Suprapubic skin (tissue), 4 donors: ENCODE measurements at places on chromosomes 2 and 18. TPM values are rescaled to one million over a fixed set of nuclear protein-coding genes. Genes with fewer than 3 reads are reported as not detected.

The INHBB gene
- total RNA-seq: 24.1 TPM

The GALR1 gene
- not detected for total RNA-seq

The SH3BP4 gene
- 82.6 TPM for total RNA-seq

The SNRPD1 gene
- 5.3 TPM for total RNA-seq

The ESPNL gene
- total RNA-seq: not detected

The TCF4 gene
- 80.9 TPM for total RNA-seq

The MC4R gene
- total RNA-seq: not detected

The SERPINB7 gene
- 152 TPM for total RNA-seq

The FMNL2 gene
- 15.8 TPM for total RNA-seq

DNA sequence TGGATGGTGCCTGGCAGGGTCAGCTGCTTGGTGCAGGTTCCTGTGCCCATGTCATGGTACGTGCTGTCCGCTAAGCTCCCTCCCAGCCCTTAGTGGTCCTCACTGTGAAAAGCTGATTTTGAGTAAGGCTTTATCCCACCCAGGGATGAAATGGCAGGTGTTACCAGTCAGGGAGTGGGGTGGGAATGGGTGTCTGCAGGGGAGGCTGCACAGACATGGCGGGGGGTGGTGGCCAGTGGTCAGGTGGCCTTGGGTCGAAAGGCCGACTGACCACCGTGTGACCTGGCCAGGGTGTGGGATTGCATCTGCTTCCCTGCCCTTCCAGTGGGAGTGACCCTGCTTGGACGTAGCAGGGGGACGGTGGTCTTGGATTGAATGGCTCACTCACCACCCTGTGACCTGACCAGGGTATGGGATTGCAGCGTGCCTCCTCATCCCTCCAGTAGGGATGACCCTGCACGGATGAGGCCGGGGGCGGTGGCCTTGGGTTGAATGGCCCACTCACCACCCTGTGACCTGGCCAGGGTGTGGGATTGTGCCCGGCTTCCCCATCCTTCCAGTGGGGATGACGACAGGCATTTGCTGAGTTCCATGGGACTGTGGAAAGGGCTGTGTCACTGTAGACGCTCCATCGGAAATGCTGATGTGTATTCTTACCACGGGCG is 29.8 kb downstream of the AGAP1 start:
- DNase-seq: no peak

DNA sequence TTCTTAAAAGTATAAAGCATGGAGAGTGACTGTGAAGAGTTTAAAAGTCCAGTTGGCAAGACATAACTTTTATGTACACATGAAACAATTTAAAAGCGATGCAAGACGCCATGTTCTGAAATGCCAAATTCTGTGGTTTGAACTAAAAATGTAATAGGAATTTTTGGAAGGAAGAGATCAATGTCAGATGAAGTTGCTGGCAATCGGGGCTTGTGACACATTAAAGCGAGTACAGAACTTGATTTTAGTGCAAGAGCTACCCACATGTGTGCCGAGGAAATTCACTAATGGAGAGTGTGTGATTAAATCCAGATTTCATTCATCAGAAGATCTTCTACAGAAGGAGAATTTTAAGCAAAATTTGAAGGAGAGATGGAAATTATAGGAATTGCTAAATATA is 220.2 kb upstream of the CCDC68 start:
- no peak for DNase-seq

DNA sequence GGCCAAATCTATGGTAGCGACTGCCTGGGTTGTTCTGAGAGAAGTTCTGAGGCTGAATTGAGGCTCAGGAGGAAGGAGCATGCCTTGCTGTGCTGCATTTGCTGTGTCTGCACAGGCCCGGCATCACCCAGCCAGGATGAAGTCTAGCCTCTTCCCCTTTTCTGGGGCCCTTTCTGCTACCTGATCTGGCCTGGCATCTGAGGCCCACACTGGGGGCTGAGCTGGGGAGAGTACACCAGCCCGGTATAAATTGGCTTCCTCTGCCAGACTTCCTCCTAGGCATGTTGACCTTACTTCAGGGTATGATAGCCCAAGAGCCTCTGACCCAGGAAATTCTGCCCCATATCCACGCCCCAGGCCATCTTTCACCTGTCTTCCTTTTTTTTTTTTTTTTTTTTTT is 30.0 kb downstream of the MRPL35 start:
- no peak for DNase-seq

DNA sequence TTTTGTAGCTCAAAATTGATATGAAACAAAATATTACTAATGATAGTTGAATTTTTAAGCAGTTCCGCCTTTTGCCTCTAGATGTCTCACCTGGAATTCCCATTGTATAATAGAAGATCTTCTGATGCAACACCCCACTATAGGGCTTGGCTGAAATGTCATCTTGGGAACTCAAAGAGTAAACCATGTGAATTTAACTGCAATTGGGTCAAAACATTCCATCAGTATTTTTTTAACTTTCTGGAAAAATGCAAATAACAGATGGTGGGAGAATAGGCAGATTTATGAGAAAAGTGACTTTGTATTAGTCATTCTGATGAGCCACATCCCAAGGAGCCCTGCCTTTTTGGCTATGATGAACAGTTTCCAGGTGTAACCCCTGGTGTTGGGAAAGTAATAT is 489.9 kb downstream of the NYAP2 start:
- DNase-seq: no peak

GRCh38 chr2:119366649-119367471 is at the start of the genes C2orf76 and DBI:
Gene C2orf76, minus strand, starts transcription at chr2:119366834. Its CDS starts 26,875 bp downstream, at chr2:119339959.
Gene DBI, plus strand, starts transcription at chr2:119366977. Its CDS starts 75 bp downstream, at chr2:119367052.
- peak; percentile 97 for DNase-seq

GRCh38 chr2:215137741-215138340 is 585 bp downstream of the ABCA12 start:
- no peak for DNase-seq

- DNase-seq: no peak
Measured at GRCh38 chr2:197514754-197515153, 1.1 kb upstream of the MOB4 start.

GRCh38 chr18:59423259-59423658 is 64.2 kb upstream of the LMAN1 start:
- DNase-seq: no peak

GRCh38 chr2:196601430-196602306 is 37.8 kb upstream of the CCDC150 start:
- no peak for DNase-seq

DNA sequence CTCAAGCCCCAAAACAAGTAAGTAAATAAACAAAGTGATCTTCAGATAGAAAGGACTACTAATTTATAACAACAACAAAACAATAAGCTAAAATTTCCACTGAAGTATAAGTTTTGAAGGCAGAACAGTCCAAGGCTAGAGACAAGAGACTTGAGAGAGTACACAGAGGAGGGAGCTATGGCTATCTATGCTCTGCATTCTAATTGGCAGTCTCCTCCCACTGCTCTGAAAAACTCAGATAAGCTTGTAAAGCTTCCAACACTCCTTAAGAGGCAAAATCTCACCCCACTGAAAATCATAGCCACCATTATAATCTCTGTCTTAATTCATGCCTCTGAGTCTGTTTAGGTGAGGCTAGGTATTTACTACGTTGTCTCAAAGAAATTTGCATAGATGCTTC is 714.6 kb upstream of the LRATD1 start:
- DNase-seq: no peak

- DNase-seq: peak; percentile 99
Measured at GRCh38 chr2:112054847-112055729, at the start of gene TMEM87B. Gene TMEM87B, plus strand, starts transcription at chr2:112055269. Its CDS starts 323 bp downstream, at chr2:112055592.

GRCh38 chr2:25307949-25308557 is 33.7 kb downstream of the DNMT3A start:
- no peak for DNase-seq

DNA sequence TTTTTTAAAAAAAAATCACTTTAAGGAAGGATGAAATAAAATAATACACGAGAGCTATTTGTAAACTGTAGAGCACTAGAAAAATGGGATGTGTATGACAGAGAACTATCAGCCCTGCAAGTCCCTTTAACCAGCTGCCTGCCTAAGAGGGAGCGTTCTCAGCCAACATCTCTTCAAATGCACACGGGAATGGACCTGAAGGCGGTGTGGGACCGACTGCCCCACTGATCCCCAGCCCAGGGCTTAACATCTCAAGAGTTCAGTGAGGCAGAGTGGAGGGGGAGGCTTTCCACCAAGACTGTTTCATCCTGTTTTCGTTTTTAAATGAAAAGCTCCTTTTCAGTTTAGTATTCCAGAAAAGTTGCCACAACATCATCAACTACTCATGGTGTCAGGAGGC is 2.2 kb downstream of the INPP4A start:
- DNase-seq: no peak

- DNase-seq: no peak
Measured at GRCh38 chr2:123546353-123546752, 478.7 kb upstream of the CNTNAP5 start.

DNA sequence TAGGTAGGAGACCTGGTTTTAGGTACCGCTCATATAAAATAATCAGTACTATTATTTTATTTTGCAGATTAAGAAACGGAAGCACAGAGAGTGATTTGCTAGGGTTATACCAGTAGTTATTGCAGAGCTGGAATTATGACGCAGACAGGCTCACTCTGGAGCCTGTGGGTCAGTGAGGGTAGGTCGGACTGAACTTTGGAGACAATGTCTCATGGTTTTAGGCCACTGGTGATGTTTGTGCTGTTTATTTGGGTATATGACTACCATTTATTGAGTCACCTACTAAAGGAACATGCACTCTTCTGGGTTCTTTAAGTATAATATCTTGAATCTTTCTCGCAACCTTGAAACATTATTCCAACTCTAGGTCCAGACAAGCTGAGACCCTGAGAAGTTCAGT is 33.5 kb upstream of the IL1R1 start:
- DNase-seq: no peak

- no peak for DNase-seq
Measured at GRCh38 chr2:6667326-6667725, 198.4 kb downstream of the CMPK2 start.

GRCh38 chr2:133666621-133667020 is 98.4 kb upstream of the NCKAP5 start:
- DNase-seq: no peak

- DNase-seq: no peak
Measured at GRCh38 chr2:27966466-27966865, 75.9 kb downstream of the BABAM2 start.

DNA sequence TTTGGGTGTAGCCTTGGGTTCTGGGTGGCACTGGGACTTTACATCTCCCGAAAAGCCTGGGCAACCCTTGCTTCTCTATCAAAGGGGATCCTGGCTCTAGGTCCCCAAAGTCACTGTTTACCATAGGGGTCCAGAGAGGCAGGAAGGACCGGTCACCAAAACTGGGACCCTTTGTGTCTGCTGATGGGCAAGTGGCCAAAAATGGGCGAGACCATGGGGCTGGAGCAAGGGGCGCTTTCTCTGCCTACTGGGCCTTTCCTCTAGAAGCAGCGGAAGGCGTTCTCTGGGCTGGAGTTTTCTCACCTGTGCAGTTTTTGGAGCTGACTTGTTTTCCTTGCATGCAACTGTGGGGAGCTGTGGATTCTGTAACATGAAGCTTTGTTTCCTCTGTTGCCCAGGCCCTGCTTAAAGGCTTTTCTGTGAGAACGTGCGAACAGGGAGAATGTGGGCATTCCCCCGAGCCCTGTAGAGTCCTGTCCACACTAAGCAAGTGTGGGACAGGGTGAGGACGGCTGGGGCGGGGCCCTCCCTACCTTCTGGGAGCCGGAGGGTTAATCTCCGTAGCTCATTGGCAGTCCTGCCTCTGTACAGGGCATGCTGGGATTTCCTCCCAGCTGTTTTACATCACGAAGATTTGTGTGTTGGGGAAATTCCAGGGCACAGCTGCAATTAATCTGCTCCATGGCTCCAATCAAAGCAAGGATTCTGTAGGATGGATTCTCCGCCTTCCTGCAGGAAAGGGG is 50.2 kb downstream of the TGOLN2 start:
- no peak for DNase-seq

DNA sequence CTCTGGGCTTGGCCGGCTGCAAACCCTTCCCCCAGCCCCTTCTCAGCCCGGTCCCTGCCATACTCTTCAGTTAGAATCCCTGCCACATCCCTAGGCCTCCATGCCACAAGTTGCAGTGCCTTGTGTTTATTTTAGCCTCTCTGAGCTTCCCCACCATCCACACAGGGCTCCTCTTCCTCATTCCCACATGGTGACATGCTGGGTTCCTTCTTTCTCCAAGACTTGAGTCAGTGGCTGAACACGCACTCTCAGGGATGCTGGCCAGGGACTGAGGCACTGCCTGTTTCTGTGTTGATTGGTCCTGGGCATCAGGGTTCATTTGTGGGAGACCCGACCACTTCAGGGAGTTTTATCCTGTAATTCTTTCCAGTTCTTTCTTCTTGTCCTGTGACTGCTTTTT is 56.3 kb downstream of the KCNS3 start:
- DNase-seq: no peak

DNA sequence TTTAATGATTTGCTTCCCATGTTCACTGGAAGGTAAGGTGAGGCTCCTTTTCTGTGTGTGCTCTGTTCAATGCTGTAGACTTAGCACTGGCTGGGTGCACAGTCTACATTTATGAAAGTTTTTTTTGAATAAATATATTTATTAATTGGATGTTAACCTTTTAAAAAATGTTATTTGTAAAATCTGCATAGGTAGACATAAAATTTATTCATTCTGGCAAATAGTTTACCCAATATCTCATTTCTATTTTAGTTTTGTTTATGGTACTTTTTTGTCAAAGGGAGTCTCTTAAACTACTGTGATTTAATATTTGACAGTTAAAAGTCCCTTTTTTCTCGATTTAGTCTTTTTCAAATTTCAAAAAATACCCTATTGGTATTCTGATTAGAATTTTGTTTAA is 19.9 kb downstream of the CDKL4 start:
- no peak for DNase-seq

- DNase-seq: no peak
Measured at GRCh38 chr2:157843081-157843480, 33.0 kb downstream of the ACVR1 start.

GRCh38 chr2:13607139-13607538 is 890.4 kb downstream of the TRIB2 start:
- no peak for DNase-seq

- no peak for DNase-seq
Measured at GRCh38 chr2:157840568-157841156, 35.5 kb downstream of the ACVR1 start.

- DNase-seq: no peak
Measured at GRCh38 chr2:46589356-46589755, 110.0 kb downstream of the TMEM247 start.

DNA sequence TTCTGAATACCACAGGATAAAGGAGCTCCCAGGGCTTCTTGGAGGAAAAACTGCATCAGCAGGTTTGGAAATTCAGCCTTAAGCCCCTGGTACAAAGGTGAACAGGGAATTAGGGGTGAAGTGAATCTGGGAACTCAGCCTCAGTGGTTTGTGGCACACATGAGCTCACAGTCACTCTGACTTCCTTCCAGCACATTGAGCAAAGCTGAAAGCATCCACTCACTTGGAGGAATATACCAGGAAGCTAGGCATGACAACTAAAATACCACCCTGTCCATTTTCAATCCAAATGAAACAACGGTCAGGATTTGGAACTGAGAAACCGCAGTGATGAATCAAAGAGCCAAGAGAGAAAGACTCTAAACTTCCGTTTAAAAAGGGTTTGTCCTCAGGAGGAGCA is 216.1 kb downstream of the ICOS start:
- no peak for DNase-seq

DNA sequence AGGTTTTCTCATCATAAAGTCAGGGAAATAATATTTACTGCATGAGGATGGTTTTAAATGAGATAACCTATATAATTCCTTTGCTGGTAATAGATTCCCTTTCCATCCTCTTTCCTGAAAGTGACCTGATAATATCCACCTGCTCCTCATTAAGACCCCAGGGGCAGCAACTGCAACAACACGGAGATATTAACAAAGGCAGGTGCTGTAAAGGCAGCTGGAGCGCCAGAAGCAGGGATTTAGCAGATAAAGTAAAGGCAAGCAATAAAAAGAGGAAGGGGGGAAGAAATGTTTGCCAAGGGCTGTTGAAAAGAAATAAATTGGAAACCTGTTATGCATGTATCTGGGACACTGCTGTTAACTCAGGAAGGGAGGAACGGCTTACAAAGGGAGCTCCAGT is 472.6 kb upstream of the KLHL29 start:
- DNase-seq: no peak
